ENCODE measurements at places on chromosomes 16 and 17.

DNA sequence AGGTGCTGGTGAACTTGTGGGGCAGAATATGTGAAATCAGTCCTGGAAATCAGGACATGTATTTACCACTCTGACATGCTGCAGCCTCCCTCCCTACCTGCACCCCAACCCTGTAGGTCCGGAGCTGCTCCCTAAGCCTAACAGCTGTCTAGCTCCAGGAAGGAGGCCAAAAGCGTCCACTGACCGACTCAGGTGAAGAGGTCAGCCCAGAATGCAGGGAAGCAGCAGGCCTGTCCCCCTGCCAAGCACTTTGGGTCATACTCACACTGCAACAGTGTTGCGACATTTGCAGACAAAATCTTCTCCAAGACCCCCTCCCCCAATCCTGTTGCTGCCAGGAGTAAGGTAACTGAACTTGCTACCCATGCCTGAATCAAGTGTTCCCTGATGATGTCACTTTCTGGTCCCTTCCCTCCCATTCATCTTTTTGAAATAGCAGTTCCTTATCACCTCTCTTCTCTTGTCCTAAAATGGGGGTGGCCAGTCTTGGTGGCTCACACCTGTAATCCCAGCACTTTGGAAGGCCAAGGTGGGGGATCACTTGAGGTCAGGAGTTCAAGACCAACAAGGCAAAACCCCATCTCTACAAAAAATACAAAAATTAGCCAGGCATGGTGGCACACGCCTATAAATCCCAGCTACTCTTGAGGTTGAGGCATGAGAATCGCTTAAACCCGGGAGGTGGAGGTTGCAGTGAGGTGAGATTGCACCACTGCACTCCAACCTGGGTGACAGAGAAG, 1.3 kb upstream of the ACLY start:
- no peak for DNase-seq

GRCh38 chr17:79982986-79983385, 52.7 kb downstream of the TBC1D16 start:
- no peak for DNase-seq

GRCh38 chr17:55264645-55265298, at the start of gene HLF:
Gene HLF (plus strand): TSS chr17:55264960. CDS start chr17:55265485, 525 bp downstream.
- peak; percentile 73 for DNase-seq

DNA sequence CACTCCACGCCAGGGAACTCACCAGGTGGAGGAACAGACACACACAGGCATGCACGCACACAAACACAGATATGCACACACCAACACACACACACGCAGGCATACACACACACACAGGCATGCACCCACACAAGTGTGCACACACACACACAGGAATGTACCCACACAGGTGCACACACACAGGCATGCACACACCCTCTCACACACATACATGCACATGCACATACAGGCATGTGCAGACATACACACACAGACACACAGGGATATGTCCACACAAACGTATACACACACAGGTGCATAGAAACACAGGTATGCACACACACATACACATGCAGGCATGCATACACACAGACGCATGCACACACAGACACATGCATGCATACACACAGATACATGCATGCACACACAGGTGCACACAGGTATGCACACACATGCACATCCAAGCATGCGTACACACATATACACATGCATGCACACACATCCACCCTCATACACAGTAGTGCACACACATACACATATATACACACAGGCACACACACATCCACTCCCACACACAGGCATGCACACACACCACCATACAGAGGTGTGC, 39.2 kb downstream of the COTL1 start:
- no peak for DNase-seq

GRCh38 chr17:8685381-8685780, 54.9 kb upstream of the MYH10 start:
- DNase-seq = no peak

DNA sequence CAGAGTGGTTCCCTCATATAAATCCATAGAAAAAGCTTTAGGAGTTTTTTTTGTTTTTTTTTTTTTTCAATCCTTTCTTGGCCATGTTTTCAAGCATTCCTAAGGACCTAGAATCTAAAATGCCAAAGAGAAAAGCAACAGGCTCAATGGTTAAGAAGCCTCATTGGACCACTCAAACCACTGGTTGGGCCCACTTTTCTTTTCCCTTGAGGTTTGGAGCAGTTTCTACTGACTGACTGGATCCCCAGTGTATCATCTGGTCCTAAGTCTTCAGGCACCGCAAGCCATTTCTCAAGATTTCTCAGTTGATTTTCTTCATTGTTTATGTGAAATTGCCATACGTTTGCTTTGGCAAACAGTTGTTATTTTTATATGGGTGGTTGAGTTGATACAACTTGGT, 14.4 kb downstream of the METTL9 start:
- DNase-seq = no peak

DNA sequence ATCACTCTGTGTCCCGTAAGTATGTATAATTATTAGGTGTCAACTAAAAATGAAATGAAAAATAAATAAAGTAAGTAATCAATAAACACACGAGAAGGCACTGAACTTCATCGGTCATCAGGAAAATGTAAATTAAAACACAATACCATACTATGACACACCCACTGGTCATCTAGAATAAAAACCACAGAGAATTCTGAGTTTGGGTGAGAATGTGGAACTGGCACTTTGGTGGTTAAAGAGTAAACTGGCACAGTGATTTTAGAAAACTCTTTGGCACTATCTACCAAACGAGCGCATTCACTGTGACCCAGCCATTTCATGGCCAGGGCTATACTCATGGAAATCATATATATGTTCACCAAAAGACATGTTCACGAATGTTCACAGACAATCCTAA, 98.2 kb downstream of the HS3ST3A1 start:
- no peak for DNase-seq

DNA sequence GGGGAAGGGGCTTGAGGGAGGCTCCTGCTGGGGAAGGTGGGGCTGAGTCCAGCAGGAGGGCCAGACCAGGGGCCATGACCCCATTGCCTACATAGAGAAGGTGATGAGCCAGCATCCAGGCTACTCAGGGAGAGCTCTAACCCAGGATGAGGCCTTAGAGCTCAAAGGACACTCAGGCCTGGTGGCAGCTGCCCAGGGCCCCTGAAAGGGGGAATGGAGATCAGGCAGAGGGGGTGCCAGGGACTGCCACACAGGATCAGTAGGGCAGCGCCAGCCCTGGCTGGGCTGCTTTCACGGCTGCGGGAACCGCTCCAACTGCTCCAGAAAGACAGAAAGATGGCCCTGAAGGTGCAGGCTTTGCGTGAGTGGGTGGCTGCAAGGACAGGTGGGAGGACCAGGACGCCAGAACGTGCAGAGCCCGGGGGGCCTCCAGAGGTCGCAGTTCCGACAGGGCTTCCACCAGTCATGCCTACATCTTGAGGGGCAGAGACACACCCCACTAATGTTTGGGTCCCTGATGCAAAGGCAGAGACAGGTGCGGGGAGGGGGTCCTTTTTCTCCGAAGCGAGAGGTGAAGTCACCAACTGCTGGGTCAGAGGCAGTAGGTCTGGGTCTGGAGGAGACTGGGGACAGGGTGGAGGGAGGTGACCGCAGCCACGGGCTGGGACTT, 882 bp upstream of the ATP6V0C start:
- no peak for DNase-seq

- DNase-seq = no peak
Observed at GRCh38 chr17:44310609-44311376, 2.4 kb downstream of the RUNDC3A start.

DNA sequence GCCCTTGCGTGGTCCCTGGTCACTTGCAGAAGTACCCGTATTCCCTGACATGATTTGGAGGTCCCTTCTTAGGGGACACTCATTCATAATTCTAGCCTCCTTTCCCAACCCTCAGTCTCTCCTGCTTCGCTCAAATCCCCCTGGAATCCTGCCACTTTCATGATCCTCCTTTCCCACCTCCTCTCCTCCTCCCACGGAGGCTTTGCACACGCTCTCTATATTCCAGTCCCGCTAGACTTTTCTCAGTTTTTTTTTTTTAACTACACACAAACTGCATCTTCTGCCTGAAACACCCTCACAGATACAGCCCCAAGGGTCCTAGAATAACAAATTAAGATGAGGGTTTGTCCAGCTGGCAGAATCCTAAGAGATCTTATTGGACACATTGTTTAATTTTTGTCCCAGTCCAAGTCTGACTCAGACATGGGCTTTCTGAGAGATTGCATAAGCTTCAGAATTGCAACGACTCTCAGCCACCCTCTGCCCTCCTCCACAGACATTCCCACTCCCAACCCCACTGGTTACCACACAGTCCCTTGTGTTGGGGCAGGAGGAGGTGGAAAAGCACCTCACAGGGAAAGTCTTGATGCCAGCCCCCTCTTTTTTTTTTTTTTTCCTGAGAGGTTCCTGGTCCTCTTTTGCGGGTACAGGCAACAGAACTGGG, 739.5 kb upstream of the EEF2KMT start:
- DNase-seq = no peak

DNA sequence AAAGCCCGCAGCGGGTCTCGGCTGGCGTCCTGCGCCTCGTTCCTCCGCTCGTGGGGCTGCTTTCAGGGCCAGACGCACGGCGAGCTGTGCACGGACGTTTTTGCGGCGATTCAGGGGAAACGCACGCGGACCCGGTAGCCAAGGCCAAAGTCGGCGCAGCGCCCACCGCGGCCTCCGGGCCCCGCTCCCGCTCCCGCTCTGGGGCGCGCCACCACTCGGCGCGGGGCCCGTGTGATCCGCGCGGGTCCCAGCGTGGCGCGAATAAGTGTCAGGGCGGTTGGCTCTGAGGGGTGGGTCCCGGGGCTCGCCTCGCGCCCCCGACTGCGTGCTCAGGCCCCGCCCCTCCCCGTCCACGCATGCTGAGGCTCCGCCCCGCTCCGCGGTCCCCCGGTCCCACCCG, 694 bp upstream of the TBCD start:
- DNase-seq = no peak

DNA sequence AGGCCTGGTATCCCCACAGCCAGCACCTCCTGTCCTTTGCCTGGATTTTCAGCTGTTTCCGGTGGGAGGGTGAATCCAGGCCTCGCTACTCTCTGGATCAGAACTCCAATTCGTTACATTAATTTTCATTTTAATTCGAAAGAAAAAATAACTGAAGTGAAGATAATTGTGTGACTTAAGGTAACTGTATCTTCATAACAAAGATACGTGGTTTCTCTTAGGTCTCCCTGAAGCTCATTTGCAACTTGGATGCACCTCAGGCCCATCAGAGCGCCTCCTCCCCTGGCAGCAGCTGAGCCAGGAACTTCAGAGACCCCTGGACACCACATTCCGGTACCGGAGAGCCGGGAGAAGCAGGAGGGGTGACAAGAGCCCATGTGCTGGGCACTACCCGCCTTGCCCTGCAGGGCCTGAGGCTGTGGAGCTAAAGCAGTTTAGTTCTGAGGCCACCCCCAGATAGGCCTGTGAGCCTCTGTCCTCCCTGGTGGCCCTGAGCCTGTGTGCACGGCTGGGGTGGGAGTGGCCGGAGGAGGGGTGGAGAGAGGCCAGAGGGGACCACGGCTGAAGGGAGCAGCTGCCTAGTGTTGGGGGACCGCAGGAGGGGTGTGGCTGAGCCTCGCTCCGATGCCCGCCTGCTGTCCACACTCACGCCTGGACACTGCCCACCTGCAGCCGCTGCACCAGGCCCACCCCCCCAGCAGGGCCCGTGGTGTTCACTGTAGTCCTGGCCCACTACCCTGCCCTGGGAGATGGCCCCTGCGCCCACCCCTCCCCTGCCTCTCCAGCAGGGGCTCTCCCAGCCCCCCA, 11.4 kb upstream of the DUS1L start:
- DNase-seq = no peak

DNA sequence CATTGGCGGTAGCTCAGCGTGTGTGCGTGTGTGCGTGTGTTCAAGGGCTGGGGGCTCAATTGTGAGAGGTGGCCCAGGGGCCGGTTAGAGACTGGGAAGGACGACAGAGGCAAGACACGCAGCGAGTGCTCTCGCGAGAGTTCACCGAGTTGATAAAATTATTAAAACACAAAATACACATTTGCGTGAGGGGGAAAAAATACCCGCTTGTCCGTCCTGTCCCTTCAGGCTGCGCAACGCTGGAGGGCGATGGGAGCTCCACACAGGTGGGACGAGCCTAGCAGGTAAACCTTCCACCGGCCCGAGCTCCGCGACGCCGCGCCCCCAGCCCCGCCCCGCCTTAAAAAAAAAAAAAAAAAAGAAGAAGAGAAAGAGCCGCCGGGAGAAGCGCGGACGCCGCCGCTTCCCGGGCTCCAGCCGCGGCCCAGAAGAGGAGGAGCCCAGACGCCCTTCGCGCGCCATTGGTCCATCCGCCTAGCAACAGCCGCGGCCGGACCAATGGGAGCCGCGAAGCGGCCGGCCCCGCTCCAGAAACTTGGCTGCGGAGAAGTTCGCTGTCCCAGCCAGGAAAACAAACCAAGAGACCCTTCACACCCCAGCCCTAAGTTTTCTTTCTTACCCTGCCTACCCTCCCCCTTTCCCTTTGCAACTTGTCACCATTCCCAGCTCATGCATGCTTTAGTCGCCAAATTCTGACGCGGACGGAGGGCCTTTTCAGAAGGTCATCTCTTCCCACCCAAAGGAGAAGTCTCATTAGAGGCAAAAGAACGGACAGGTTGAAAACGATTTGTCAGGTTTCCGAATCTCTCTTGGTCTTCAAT, 169.9 kb upstream of the MAF start:
- DNase-seq = peak; percentile 74

- no peak for DNase-seq
Observed at GRCh38 chr17:49486012-49486641, 9.0 kb upstream of the NGFR start.

DNA sequence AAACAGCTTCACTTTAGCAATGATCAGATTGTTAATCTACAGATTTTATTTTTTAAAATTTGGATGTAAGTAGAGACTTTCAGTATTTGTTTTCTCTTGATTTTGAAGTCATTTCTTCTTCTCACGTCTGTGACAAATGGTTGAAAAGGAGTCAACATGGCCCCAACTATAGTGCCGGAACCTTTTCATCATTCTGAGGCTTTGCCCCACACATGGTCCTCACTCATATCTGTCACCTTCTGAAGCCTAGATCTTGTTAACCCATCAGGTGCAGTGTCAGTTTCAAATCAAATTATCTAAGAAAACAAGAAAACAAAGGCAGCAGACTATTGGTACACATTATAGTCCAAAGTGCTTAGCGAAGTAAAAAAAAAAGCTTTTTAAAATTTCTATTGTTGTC, 124.1 kb downstream of the TRIM37 start:
- no peak for DNase-seq

GRCh38 chr17:57578608-57579225, 166.4 kb downstream of the CCDC182 start:
- no peak for DNase-seq

DNA sequence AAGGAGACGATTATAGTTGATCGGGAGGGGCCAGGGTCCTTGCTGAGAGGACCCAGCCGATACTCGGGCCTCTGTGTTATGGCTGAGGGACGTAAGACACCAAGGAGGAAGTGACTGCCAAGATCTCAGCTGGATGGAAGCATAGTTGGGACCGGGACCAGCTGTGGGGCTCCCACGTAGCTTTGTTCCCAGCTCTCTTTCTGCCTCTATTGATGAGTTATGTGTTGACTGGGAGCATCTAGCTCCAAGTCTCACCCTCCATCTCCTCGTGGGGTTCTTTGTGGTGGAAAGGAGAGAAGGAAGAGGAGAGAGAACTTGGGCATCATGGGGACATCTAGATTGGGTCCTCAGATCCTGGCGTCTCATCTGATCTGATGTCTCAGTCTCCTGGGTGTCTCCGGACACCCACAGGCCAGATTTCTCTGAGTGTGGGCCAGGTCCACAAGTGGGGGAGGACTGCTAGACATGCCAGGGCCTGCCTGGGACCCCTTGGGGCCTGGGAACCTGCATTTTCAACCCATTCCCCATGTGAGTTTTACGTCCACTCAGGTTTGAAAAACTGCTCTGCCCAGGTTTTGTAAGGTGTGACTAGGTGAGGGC, 1.0 kb downstream of the MGRN1 start:
- no peak for DNase-seq

GRCh38 chr17:19410875-19411620, at the start of gene RNF112:
Gene RNF112 (plus strand): TSS chr17:19411232. CDS start chr17:19411409, 177 bp downstream.
- DNase-seq = peak; percentile 59
